Endodermal cell (in vitro differentiated cells): ENCODE measurements at places on chromosomes 5 and 9.

- peak; percentile 48 for DNase-seq
Observed at GRCh38 chr5:19018822-19019221, 969.2 kb downstream of the CDH18 start.

GRCh38 chr9:34712140-34712539, 2.2 kb upstream of the CCL21 start:
- DNase-seq, result no peak

DNA sequence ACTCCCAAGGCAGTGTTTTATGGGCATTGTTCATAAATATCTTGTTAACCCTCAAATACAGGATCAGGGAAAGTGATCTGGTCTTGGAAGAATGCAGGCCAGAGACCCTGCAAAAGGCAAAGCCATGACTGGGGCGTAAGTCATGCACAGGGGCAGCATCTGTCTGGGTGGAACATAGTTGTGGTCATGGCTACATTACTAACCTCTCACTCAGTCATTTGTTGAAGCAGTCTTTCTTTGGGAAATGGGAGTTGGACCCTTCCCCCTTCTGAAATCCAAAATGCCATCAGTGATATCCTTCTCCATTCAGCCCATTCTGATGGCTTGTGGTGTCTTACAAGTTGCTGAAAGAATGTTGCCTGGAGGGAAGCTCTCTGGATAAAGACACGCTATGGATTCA, 68.1 kb downstream of the GDNF start:
- DNase-seq, result no peak

DNA sequence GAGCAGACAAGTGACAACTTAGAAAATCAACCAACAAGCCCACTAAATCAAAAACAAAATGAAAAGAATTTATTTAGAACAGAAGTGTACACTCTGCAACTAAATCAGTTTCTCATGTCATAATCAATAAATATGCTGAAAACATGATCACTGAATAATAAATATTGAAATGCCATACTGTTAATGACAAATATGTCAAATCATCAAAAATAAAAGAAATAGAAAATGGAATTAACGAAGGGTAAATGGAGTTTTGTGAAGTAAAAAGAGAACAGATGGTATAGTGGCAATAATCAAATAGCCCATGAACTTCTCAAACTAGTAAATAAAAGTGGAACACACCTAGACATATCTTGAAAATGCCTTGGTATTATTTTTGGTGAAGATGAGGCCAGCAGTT, 744.9 kb downstream of the TAF11L14 start:
- DNase-seq, result no peak

DNA sequence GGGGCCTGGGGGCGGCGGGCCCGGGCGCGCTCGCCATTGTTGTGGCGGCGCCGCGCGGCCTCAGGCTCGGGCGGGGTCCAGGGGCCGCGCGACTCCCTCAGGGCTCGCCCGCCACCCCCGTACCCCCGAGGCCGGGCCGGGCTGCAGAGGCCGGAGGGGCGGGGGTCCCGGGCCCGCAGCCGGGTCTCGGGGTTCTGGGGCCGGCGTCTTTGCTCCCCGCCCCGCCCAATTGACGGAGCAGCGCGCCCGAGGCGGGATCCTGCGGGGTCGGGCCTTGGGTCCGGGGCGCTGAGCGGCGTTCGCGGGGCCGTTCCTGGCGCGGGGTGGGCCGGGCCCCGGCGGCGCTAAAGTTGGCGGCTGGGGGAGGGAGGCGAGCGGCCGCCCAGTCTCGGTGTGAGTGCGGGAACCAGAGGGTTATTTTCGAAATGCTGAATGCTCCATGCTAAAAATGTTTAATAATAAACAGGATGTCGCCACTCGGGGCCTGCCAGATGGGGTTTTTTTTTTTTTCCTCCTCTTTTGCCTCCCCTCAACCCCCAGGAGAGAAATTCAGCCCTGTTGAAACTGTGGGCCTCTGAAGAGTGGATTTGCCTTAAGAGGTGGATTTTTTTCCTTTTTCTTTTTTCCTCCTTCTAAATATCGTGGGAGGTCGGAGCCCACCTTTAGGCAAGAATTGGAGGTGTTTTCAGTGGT, 724 bp downstream of the PRRC2B start:
- peak; percentile 66 for DNase-seq

DNA sequence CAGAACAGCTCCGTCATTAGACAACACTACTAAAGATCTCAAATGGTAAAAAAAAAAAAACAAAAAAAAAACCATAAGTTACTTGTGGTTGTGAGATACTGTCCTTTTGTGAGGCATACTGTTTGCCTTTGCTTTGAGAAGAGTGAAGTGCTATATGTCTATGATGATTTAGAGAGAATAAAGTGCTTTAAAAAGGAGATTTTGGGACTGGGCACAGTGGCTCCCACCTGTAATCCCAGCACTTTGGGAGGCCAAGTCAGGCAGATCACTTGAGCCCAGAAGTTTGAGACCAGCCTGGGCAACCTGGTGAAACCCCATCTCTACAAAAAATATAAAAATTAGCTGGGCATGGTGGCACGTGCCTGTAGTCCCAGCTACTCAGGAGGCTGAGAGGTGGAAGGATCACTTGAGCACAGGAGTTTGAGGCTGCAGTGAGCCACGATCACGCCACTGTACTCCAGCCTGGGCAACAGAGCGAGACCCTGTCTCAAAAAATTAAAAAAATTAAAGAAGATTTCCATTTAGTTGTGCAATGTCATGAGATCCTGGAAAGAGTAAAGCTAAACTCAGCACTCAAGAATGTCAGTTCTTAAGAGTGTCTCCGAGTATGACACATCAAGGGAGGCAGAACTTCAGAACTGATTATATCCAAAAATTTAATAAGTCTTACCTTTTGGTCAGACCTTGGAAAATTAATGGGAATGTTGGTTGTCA, 87.3 kb downstream of the PRDM6 start:
- no peak for DNase-seq

DNA sequence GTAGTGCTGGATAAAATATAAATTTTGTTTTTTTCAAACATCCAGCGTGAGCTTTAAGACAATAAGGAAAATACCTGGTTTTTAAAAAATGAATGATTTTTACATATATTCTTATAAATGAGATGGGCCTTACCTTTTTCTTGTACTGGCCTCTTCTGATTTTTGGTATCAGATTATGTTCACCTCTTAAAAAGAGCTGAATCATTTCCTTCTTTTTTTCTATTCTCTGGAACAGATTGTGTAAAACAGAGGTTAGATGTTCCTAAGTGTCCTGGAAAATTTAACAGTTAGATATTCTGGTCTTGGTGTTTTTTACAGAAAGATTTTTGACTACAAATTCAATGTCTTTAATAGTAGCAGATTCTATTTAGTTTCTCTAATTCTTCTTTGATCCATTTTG, 74.6 kb downstream of the NDUFAF2 start:
- DNase-seq, result no peak

GRCh38 chr5:161165998-161166660, 314.1 kb upstream of the ATP10B start:
- peak; percentile 48 for DNase-seq

DNA sequence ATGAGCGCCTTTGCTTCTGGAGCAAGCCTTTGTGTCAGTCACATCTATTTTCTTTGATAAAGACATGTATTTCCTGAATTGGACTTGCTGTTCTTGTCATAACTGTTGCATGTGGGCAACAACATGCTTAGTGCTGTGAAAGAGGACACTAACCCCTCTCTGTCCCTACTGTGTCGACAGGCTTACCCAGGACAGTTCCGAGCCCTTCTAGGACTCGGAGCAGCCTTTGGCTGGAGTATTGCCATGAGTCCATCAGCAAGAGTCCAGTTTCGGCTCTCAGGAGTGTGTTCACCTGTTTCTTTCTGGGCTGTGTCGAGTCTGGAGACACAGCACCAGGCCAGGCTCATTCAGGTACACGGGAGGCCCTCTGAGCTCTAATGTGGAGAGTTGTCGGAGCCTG, 36.1 kb upstream of the PHF2 start:
- no peak for DNase-seq

GRCh38 chr5:173882632-173883031, 5.5 kb upstream of the CPEB4 start:
- no peak for DNase-seq

DNA sequence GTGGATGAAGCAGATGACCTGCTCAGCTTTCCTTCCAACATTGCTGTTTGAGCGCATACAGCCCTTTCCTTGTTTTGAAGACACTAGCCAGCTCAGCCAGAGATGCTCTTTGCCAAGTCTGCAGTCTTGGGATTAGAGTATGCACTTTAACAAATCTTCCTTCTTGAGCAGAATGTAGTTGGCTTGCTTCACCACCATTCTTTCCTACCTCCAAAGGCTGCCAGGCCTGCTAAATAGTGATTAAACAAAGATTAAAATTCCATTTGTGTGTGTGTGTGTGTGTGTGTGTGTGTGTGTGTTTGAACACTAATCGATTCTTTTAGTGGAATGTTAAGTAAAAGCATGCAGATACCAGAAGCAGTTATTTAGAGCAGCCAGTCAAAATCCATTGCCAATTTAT, 97.6 kb downstream of the GALNT10 start:
- DNase-seq, result peak; percentile 48

GRCh38 chr9:74748966-74749365, 138.8 kb downstream of the TRPM6 start:
- no peak for DNase-seq

- DNase-seq, result no peak
Observed at GRCh38 chr5:96084874-96085506, 123.3 kb upstream of the ELL2 start.

DNA sequence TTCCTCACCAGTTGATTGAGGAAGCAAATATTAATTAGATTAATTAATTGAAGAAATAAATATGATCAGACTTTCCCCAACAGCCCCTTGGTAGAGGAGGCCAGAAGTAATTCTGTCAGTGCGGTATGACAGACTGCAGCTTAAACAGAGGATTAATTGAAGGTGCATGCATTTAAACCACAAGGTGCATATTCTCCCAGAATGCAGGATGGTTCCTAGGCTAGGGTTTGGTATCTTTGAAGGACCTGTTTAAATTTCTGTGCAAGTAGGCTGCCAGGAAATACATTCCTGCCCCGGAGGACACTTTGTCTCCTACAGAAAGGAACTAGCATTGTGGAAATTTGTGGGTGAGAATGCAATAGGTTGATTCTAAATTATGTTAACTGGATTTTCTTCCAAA, 50.5 kb upstream of the PALM2AKAP2 start:
- DNase-seq, result no peak

- no peak for DNase-seq
Observed at GRCh38 chr9:20250791-20251190, 371.5 kb downstream of the MLLT3 start.

DNA sequence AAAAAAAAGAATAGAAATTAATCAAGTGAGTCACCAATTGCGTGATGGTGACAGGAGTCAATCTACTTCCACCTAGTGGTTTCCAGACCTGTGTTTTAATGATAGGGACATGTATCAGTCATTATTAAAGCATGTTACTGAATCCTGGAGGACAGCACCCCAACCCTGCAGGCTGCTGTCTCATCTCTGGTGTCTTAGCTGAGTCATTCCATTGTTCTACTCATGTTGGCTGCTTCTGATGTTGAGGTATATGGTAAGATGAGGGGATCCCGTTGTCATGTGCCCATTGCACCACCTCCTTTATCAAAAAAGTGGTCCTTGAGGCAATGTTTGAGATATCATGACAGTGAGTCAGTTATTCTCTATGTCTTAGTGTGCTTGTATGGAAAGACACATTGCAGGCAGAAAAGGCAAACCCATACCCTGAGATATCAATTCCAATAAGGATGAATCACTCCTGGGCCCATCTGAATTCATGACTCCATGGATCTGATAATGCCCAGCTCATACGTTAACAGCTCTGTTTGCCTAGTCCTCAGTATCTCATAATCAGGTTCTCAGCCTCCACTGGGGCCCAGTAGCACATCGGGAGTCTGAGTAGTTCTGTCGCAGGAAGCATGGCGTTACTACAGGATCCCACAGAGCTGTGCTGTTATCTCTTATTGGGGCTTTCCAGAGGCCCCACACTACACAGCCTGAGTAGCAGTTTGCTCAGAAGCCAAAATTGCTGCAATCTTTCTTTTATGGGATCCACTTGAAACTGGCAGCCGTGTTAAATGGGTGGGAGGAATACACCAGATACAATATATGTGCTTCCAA, 31.2 kb downstream of the HMGCS1 start:
- DNase-seq, result no peak

- DNase-seq, result no peak
Observed at GRCh38 chr5:54610197-54610944, 92.8 kb downstream of the SNX18 start.
